ENCODE measurements at places on chromosomes 5 and 9. TPM values are rescaled to one million over a fixed set of nuclear protein-coding genes. Genes with fewer than 3 reads are reported as not detected.

- no peak for DNase-seq
Observed at GRCh38 chr9:15529566-15530324, 19.0 kb upstream of the PSIP1 start.

- no peak for DNase-seq
Observed at GRCh38 chr9:68951879-68952659, 61.8 kb downstream of the PRKACG start.

The SPAAR gene
- 0.29 TPM for total RNA-seq

DNA sequence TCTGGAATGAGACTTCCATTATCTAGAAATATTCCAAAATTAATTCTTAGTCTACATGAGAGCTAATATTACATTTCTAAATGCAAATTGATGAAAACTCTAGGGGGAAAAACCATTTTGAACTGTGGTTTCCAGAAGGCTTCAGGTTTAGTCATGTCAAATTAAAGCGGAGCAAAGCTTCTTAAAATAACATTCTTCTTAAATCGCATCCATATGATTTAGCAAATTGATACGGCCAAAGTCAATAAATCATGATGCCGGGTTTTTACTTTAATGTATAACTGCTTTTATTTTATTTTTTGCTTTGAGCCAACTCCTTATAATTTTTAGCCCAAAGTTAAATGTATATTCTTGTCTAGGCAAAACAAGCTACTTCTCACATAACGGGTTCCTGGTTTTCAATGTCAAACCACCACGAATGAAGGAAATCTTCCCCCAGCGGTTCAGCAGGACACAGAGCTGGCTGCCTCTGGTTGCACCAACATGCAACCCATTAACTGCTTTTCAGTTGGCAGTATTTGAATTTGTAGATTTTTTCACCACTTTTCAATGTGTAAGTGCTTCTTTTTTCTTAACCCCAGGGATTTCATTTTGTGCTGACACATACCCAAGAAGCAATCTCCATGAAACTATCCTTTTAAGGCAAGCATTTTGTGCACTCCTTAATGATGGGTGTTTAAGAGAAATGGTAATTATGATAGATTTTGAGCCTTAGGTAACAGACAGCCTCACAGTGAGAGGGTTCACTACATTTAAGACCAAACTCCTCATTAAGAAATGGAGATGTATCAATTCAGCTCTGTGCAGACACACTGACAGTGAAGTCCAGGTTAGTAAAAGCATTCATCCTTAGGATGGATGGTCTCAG, 35.5 kb downstream of the EFNA5 start:
- DNase-seq, result no peak

DNA sequence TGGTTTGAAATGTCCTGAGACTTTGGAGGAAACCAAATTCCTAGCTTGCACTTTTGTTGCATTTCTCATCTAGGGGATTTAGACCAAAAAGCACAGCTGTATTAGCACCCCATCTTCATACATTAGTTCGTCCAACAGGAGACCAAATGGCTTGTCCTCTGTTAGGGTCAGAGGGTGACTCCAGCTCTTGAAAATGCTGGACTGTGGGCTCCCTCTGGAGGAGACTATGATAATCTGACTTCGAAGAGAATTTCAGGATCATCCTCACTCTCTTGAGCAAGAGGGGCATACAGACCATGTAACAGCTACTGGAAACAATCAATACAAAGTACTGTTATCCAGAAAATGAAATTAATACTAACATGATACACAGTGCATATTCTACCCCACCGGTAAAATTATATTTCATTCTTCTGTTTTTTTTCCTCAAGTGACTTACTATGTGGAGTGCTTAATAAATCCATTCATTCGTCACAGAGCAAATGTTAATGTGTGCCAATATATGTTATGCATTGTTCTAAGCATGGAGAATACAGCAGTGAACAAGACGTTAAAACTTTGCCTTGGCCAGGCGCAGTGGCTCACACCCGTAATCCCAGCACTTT, 63.7 kb upstream of the PPP2CA start:
- DNase-seq, result no peak

DNA sequence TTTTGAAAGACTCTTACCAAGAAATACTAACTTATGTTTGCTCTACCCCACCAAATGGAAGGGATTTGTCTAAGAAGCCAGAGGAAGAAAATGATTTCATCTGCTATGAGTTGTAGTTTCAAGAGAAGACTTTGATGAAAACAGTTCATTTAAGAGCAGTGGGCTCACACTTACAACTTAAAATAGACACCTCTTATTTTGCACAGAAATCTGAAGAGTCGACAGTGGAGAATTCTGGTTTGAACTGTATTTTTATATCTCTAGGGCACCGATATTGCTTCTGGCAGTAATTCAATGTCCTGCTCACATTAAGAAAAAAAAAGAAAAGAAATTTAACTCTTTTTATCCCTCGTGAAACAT, 1.9 kb upstream of the DAB2 start:
- no peak for DNase-seq

DNA sequence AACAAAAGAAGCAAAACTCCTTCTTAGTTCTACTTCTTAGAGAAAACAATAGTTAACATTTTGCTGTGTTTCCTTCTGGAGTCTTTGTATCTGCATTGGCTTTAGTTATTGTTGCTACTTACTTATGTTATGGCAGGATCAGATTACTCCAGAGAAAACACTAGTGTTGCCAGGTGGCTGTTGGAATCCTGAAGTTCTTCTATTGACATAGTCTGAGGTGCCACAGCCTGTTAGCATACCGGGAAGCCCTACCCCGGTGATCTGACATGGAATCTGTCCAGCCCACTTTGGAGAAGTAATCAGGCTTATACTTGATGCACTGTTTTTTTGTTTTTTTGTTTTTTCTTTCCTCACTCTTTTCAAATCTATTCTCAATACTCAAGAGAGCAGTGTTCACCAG, 68.5 kb upstream of the CEP78 start:
- no peak for DNase-seq

- no peak for DNase-seq
Observed at GRCh38 chr9:107137495-107138202, 145.4 kb upstream of the RAD23B start.

DNA sequence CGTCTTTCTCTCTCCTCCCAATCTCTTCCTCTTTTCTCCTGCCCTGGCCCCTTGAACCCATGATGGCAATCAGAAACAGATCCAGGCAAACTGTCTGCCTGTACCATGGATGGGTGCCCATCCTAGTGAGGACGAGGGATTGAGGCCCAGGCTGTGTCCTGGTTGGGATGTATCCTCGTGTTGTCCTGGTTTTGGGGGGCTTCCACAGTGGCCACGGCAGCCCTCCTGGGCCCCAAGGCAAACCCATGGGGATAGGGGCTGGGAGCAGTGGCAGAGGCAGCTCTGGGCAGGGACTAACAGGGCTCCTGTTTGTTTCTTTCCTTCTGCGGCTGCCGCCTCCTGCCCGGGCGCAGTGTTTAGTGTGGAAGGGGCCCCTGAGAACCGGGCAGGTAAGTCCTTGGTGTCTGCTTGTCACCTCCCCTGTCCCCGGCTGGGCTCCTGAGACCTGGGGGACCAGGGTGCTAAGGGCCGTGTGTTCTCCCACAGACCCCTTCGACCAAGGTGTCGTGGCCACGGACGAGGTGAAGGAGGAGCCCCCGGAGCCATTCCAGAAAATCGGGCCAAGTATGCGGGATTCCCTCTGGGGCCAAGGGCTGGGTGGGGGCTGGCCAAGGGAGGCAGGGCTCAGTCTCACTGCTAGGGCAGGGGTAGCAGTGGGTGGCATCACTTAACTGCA, 70.0 kb downstream of the AMBP start:
- DNase-seq, result no peak

DNA sequence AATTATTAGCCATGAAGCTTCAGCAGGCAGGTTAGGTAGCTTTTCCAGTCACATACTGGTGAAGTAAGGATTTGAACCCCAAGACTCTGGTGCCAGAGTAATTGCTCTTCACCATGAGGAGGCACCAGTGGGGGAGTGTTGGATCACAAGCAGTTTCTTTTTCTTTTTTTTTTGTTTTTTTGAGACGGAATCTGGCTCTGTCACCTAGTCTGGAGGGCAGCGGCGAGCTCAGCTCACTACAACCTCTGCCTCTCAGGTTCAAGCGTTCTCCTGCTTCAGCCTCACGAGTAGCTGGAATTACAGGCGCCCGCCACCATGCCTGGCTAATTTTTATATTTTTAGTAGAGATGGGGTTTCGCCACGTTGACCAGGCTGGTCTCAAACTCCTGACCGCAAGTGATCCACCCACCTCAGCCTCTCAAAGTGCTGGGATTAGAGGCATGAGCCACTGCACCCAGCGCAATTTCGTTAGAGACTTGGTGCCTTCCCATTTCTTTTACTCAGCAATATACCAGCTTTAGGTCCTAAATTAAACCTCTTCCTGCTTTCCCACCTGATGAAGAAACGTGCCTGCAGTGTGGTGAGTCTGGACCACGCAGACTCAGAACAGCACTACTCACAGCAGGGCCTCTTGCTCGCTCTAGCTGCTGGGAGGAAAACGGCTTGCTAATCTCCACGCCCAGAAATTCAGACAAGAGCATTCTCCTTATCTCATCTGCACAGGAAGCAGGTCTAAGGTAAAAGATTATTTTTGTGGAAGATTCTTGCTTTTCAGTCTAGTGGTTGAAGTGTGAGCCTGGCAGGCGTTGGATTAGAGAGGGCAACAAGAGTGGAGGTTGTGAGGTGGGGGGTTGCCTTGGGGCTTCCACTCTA, at the start of gene S100Z:
Gene S100Z, plus strand, starts transcription at position 596 of the 873 bp plus-strand sequence. CDS start 25,346 bp downstream, outside the sequence.
- DNase-seq, result no peak

- DNase-seq, result no peak
Observed at GRCh38 chr5:135379046-135379654, 19.9 kb downstream of the MACROH2A1 start.

The DAPK1 gene
- total RNA-seq, result 45.5 TPM

The NDFIP1 gene
- total RNA-seq, result 57.0 TPM

DNA sequence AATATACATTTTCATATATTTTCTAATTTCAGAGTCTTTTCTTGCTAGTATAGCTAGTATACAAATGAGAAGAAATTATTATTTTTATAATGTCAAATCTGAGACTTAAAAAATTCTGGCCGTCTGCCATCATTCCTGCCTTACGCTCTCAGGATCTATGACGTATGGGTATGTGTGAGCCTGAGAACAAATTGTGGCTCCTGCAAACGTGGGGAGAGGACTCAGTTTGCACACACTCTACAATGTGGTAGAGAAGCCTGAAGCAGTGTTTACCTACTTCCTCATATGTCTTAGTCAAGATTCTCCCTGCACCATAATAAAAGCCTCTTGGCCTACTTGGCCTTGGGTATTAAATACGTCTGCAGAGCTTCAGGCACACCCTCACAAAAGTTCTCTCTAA, 825.4 kb downstream of the SEMA5A start:
- no peak for DNase-seq

GRCh38 chr5:96819806-96820205, 12.1 kb upstream of the ERAP1 start:
- DNase-seq, result no peak

DNA sequence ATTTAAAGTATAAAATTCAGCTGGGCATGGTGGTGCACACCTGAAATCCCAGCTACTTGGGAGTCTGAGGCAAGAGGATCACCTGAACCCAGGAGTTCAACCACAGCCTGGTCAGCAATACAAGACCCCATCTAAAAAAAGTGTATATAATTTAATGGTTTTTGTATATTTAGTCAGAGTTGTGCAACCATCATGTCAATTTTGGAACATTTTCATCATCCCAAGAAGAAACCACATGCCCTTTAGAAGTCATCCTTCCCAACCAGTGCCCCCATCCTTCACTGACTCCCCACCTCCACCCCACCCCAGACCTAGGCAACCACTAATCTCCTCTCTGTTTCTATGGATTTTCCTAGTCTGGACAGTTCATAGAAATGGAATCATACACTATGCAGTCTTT, 18.8 kb upstream of the TEK start:
- DNase-seq, result no peak

The HTR4 gene
- total RNA-seq, result not detected

DNA sequence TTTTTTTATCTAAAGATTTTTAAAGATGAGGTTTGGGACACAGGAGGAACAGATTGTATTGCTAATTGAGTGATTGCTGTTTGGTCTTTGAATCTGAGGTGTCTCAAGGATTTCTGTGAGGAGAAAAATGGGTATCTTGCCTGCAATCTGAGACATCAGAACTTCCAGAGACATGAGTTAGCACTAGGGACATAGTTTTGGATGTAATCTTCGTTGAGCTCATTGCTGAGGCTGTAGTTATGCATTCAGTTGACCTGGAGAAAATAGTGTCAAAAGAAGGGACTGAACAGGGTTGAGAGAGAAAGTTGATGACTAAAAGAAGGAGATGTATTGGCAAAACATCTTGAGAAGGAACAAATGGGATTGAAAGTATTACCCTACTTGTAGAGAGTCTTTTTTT, 24.6 kb downstream of the C9orf85 start:
- DNase-seq, result no peak

- DNase-seq, result peak; percentile 53
Observed at GRCh38 chr5:35776757-35777156, 79.9 kb upstream of the IL7R start.

- DNase-seq, result peak; percentile 84
Observed at GRCh38 chr9:34072868-34073590, 24.3 kb upstream of the UBAP2 start.

The BAAT gene
- not detected for total RNA-seq

The SEMA4D gene
- 12.3 TPM for total RNA-seq

DNA sequence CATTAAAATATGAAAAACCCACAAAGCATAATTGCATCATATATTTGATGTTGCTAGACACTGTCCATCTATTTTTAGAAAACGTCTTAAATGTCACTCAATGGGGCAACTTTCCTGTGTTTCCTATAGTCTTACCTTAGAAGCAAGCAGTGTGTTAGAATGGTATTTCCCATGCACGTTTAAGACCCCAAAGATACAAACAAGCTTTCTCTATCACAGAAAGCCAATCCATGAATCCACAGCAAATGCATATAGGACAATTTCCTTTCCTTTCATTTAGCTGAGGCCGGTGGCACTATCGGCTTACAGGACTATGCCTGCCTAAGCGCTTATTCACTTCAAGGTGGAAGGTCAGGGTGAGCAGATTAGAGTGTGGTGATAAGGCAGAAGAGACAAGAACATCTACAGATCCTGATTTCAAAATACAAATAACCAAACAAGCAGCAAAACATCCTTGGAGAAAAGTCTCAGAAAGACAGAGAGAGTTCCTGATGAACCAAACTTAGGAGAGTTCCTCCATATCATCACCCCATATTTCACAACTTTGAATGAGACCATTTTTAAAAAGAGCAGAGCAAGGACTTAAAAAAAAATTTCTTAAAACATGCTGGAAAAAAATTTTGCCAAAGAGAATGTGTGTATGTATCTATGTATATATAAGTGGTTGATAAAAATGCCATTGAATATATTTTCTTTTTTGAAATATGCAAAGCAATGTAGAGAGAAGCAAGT, 57.2 kb downstream of the MEF2C start:
- no peak for DNase-seq

The APBA1 gene
- total RNA-seq, result 0.29 TPM

The SLC4A9 gene
- total RNA-seq, result not detected

The SLC1A3 gene
- total RNA-seq, result 1.3 TPM

DNA sequence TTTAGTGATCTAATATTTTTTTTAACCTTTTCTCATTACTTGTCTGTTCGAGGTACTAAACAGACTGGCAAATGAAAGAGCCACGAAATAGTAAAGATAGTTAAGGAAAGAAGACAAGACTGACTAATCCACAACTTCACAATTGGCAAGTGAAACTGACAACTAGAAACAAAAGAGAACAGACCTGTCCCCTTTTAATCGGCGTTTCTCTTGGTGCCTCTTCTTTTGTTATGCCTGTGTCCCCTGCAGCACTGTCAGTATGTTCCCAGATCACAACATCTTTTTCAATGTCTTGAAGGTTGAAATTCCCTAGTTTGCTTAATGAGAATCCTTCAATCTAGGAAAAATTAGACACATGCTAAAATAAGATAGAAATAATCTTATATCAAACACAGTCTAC, 26.1 kb downstream of the TUT7 start:
- DNase-seq, result no peak

The THG1L gene
- total RNA-seq, result 10.7 TPM

Data from epithelial cell of proximal tubule (primary cell).